H4 (cell line): ENCODE measurements at places on chromosomes 3 and 15.

GRCh38 chr3:43512754-43513404, 108.9 kb downstream of the ANO10 start:
- DNase-seq, result no peak

DNA sequence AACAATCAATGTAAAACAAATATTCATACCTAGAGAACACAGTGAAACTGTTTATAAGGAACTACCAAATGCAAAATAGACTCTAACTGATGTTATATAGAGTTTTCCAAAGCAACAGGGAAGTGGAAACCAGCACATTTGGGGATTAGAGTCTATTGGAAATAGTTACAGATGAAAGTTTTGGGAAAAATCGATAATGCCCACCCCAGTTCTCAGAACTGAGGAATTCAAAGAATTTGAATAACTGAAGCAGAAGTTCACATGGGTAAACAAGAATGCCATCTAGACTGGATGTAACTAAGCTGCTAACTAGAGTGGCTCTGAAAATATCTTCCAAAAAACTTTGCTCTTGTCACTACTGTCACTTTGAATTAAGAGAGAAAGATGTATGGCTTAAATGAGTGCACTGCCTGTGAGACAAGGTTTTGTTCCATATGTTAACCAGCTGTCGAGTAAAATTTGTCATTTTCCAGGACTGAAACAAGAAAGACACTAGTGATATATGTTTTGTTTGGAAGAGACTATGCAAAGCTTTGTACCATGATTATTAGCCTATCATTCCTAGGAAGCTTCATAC, 9.2 kb upstream of the DENND4A start:
- DNase-seq, result no peak

- peak; percentile 27 for DNase-seq
Measured at GRCh38 chr3:186109897-186110803, 1.3 kb upstream of the ETV5 start.

DNA sequence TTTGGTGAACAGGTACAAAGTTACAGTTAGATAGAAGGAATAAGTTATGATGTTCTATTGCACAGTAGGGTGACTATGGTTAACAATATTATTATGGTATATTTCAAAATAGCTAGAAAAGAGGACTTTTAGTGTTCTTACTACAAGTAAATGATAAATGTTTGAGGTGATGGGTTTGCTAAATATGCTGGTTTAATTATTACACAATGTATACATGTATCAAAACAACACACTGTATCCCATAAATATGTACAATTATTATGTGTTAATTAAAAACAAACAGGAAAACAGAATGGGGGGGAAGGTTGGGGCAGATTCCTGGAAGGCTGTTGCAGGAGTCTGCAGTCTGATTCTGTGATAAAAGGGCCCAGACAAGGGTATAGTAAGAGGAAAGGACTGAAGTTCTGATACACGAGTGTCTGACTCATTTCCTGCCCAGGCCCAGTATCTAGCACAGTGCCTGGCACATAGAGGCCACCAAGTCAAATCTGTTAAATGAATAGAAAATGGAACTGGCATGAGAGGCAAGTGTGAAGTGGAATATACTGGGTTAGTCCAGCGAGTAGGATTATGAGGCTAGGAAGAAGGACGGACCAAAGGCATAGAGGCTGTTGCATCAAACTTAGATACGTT, 7.2 kb upstream of the ENTPD3 start:
- DNase-seq, result no peak

- DNase-seq, result peak; percentile 87
Measured at GRCh38 chr3:94162700-94163099, 99.8 kb downstream of the NSUN3 start.

DNA sequence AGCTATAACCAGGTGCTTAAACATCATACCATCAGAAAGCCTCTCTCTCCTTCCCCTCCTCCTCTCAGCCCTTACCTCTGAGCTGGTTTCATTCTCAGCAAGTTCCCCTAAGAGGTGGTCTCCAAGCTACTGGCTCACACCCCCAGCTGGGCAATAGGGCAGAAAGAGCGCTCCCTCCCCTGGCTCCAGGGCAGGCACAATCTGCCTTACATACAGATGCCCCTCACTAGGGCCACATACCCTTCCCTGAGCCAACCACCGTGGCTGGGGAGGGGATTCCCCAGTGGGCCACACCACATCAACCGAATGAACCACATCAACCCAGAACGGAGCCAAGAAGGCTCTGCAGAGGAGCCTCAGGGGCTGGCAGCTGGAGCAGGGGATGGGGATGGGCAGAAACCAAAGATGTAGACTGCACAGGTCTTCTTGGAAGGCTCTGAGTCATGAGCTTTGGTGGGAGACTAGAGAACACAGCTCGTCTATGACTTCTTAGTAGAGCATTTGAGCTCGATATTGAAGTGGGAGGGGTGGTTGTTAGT, 4.6 kb upstream of the FBLN2 start:
- DNase-seq, result peak; percentile 70

GRCh38 chr3:165796701-165797100, 40.5 kb downstream of the BCHE start:
- no peak for DNase-seq

DNA sequence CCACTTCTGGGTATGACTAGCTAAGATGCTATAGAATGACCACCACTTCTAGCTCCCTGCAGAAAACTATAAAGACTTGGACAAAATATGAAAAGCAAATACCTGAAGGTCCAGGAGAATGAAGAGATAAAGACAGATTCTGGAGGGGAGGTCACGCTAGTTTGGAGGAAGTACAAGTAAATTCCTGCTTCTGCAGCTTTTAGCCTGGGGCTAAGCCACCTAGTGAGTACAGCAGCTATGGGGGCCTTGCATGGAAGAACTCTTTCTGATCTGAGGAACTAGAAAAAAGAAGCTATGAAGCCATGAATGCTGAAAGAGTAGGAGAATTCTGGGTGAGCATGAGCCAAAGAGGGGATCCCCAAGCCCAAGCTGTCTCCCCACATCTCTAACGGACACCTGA, 29.8 kb downstream of the NRG4 start:
- no peak for DNase-seq

- peak; percentile 36 for DNase-seq
Measured at GRCh38 chr3:107068980-107069379, 308.3 kb upstream of the CCDC54 start.

DNA sequence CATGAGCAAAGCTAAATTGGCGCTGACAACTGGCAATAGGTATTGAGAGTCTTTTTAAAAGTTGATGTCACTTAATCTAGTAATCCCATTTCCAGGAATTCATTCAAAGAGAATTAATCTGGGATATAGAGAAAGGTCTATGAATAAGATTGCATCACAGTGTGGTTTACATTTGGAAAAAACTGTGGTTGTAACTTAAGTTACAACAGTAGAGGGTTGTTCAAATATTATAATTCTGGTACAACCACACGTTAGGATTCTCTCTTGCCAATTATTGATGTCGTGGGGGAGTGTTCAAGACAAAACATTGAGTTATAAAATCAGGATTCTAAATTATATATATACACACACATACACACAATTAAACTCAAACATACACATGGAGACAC, 79.8 kb downstream of the LIPC start:
- DNase-seq, result no peak

- DNase-seq, result no peak
Measured at GRCh38 chr3:16400106-16400931, 113.2 kb downstream of the RFTN1 start.

- DNase-seq, result no peak
Measured at GRCh38 chr3:33659856-33660434, 58.1 kb downstream of the CLASP2 start.
